ENCODE measurements at places on chromosomes 5 and 9. TPM values are rescaled to one million over a fixed set of nuclear protein-coding genes. Genes with fewer than 3 reads are reported as not detected.

The SWI5 gene
- 29.9 TPM for total RNA-seq

DNA sequence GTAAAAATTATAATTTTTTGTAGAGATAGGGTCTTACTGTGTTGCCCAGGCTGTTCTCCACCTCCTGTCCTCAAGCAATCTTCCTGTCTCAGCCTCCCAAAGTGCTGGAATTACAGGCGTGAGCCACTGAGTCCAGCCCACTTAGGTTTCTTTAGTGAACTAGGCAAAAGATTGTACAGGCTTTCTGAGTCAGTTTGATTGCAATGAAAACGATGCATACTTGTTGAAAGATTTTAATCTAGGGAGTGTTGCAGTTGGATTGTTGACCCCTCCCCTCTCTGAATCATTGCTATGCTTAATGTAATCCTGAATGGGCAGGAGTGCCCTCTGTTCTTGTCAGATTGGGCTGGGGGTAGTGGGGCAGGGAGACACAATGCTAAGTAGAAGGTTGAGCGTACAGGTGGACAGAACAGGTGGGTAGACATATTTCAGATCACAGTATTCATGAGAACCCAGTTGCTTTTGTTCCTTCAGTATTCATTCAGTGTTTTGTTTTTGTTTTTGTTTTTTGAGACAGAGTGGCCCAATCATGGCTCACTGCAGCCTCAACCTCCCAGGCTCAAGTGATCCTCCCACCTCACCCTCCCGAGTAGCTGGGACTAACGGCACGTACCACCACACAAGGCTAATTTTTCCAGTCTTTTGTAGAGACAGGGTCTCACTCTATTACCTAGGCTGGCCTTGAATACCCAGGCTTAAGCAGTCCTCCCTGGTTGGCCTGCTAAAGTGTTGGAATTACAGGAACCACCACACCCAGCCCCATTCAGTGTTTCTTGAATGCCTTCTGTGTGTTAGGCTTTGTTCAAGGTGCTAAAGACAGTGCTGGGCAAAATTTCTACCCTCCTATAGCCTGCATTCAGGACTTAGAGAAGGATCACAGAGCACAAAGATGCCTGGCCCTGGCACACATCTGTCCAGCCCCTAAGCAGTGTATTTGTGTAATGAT lies 70.1 kb downstream of the KIAA1958 start:
- DNase-seq, result no peak

GRCh38 chr5:146781157-146781556 lies 97.4 kb downstream of the PPP2R2B start:
- peak; percentile 65 for DNase-seq

GRCh38 chr5:142852416-142853198 lies 82.4 kb downstream of the ARHGAP26 start:
- DNase-seq, result peak; percentile 90

- DNase-seq, result no peak
Measured at GRCh38 chr9:18905028-18905882, 127.8 kb downstream of the SAXO1 start.

DNA sequence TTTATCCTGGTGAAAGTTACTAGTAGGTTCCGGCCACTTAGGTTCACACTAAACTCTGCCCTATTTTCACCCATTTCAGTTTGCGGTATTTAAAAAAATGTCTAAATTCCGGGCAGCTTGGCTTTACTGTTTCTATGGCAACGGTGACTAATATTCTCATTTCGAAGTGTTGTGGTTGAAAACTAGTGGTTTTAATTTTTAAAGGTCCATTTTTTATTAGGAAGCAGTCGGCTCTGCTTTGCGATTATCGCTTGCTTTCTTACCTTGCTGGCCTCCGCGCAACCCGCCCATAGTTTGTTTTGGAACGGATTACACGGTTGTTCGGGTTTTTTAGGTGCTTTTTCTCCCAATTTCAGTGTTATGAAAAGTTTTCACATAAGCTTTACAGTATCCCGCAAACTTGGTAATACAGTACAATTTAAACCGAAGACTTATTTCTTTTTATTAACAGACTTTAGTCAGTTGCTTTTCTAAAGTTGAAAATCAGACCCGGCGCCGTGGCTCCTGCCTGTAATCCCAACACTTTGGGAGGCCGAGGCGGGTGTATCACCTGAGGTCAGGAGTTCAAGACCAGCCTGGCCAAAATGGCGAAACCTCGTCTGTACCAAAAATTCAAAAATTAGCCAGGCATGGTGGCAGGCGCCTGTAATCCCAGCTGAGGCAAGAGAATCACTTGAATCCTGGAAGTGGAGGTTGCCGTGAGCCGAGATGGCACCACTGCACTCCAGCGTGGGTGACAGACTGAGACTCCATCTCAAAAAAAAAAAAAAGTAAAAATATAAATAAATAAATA lies 1.6 kb downstream of the KDM4C start:
- peak; percentile 50 for DNase-seq

DNA sequence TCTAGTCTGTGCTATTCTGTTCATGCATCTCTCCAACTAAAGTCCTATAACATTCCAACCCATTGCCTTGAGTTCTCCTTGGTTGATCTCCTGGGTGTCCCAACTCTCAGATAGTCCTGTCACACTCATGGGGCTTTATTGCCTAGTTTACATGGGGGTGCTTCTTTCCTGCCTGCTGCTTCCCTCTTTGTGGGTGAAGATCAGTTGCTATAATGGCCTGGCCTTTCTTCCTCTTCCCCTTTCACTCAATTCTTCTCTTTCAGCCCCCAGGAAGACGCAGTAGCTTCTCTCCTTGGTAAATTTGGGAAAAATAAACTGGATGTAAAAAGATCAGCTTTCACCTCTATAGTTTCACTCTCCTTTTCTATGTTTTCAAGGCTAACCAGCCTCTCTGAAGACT lies 66.5 kb downstream of the PTCD2 start:
- DNase-seq, result no peak

DNA sequence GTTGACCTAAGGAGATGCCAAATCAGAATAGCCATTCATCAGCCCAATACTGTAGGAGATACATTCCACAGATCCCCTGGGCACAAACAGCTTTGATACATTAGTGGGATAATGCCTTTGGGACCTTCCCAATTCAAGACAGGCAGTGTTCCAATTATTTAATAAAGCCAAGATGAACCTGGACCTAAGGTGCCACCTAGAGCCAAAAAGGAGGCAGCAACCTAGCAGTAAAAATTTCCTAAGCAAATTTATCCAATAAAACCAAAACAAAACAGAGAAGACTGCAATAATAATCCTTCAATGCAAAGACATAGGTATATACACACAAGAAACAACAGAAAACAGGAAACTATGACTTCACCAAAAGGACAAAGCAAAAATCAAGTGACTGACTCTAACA lies 253.0 kb downstream of the HINT1 start:
- DNase-seq, result no peak
